ENCODE measurements at places on chromosomes 12 and 14.

- no peak for DNase-seq
These were observed 1.4 kb upstream of the RAB5B start for GRCh38 chr12:55972456-55972855.

- DNase-seq: no peak
These were observed 4.7 kb downstream of the SRRM4 start for GRCh38 chr12:118986050-118986449.

DNA sequence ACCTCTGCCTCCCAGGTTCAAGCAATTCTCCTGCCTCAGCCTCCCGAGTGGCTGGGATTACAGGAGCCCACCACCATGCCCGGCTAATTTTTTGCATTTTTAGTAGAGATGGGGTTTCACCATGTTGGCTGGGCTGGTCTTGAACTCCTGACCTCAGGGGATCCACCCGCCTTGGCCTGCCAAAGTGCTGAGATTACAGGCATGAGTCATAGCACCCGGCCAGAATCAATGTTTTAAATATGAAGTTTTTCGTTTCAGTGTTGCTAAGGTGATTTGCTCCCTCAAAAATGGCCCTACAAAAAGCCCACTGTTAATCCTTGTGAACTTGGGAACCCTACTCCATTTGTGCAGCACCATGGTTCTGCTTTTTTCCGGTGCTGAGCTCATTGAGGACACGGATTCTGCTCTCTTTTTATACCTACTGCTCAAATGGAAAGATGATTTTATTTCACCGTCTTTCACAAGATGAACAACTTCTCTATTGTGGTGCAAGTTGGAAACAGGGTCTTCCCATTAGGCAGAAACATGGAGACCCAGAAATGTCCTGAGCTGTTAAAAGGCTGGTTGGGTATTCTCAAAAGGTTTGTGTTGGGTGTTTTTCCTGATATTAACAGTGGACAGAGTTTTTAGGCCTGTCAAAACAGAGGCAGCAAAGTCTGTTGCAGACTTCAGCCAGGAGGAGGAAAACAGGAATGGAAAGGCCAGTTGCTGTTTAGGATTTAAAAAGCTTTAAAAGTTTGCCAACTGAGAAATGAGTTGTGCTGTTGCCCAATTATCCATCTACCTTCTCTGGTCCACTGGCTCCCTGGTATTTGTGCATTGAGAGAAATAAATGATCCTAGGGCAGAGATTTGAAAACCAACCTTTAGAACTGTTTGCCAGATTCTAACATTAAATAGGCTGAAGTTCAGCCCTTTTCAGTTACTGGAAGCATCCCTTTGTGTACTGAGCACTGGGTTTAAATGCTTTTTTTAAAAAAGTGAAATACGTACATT lies 85.8 kb downstream of the ATP23 start:
- no peak for DNase-seq

DNA sequence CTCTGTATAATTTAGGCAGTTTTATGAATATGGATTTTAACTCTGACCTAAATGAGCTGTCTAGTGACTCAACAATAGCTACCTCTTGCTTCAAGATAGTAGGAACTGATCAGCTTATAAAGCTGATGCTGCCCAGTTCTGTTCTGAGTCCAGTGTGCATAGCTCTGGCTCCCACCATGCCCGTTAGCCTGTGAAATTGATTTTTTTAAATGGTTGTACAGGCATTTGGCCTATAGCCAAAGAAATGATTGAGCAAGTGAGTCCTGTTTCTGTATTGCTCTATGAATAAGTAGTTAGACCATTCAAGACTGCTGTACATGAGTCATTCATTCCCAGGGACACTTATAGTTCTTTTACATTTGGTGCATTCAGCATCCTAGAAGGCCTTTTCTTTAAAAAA lies 36.4 kb downstream of the SAMD4A start:
- DNase-seq: no peak

GRCh38 chr14:34035934-34036250 lies 85.0 kb upstream of the EGLN3 start:
- DNase-seq: no peak

DNA sequence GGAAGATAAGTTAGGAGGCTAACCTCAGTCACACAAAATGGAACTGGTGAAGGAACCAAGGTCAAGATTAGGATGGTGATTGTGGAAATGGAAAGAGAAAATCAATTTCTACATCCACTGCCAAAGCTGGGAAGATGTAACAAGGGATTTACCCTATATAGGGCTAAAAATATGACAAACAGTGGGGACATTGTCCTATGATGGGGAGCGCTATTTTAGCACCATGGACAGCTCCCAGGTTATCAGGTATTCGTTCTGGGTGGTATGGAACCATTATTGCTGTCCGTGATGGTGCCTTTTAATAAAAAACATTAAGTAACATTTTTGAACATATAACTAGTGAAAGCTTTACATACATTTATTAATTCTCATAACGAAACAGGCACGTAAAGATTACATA lies 124.0 kb downstream of the NDUFA12 start:
- DNase-seq: no peak

- no peak for DNase-seq
These were observed 14.3 kb upstream of the KRT5 start for GRCh38 chr12:52534482-52534881.

DNA sequence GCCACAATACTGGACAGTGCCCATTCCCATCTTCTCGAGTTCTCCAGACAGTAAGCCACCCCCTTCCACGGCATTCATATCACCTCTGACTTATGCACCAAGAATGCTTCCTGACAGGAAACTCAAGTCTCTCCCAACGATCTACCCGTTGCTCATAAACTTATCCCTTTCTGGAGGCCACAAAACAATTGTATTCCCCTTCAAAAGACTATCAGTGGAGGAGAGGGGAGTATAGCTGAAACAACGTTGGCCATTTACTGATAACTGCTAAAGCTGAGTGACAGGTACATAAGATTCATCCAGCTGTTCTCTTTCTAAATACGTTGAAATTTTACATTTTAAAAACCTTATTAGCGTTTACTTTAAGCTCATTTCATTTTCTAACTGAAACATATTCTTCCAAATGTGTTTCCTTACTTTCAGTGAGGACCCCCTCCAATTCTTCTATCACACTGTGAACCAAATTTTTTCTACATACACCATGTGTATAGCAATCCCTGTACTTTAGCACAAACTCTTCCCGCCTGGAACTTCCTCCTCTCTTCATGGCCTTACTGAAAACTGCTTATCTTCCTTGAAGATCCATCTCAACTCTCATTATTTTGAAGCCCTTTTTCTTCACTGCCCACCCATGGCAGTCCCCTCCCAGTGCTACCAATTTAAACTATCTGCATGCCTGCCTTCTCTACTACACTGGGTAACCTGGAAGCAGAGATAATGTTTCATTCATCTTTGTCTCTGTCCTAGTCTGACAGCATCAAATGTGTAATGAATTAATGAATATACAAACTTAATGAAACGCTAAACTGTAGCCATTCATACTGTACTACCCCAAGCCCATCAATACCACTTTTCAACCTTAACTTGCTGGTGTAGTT lies 28.8 kb downstream of the ATXN2 start:
- peak; percentile 68 for DNase-seq

- no peak for DNase-seq
These were observed 13.1 kb downstream of the ATXN3 start for GRCh38 chr14:92093320-92093719.

GRCh38 chr12:106625976-106626375 lies 43.2 kb downstream of the RFX4 start:
- DNase-seq: no peak

- no peak for DNase-seq
These were observed 25.4 kb downstream of the EML1 start for GRCh38 chr14:99818503-99819036.

DNA sequence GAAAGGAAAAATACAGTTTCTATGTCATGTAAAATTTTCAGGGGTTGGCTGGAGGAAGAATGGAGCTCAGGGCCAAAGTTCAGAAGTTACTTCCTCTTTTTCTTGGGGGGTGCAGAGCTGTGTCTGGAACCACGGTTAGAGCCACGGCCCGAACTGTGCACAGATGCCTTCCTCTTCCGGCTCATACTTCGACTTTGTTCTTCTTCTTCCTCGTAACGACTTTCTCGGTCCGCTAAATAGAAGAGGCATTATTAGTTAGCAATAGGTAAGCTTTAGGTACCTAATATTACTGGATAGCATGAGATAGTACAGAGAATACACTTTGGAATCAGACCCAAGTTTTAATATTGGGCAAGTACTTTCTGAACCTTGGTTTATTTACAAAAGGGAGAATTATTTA lies 31.2 kb downstream of the SUPT16H start:
- no peak for DNase-seq

GRCh38 chr14:105495101-105495989 lies 4.3 kb downstream of the TEDC1 start:
- no peak for DNase-seq

DNA sequence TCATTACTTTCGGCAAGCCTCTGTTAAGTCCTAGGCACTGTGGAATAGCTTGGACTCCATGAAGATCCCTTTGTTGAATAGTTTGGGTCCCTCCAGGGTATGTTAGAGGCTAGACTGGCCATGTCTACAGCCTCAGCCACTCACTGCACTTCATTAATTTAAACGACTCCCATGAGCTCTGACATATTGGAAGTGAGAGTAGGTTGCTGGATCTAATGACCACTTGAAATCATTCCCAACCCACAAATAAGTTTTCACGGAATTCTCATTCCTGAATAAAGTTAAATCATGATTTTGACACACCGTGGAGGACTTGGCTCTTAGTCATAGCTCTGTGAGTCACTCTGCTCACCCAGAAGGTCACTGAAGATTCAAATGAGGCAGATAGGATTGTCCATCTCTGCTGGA lies 21.4 kb upstream of the APPL2 start:
- DNase-seq: peak; percentile 28

GRCh38 chr12:130765186-130765659 lies 49.1 kb upstream of the RIMBP2 start:
- DNase-seq: no peak

All from COLO829 (cell line).